ENCODE measurements at places on chromosomes 11 and 22.

DNA sequence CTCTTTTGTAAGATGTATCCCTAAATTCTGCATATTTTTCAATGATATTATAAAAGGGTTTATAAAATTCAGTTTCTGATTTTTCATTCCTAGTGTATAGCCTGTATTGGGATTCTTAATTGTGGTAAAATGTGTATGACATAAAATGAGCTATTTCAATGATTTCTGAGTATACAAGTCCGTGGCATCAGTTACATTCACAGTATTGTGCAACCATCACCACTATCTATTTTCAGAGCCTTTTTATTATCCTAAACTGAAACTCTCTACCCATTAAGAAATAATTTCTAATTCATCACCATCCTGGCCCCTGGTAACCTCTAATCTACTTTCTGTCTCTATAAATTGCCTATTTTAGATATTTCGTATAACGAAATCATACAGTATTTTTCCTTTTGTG lies 39.8 kb downstream of the EIF3F start:
- no peak for DNase-seq

GRCh38 chr22:42297778-42298177 lies 27.3 kb upstream of the TCF20 start:
- no peak for DNase-seq

- DNase-seq, result no peak
Measured at GRCh38 chr11:58043379-58043778, 12.6 kb downstream of the OR6Q1 start.

- DNase-seq, result no peak
Measured at GRCh38 chr11:27300974-27301373, 62.0 kb downstream of the CCDC34 start.

DNA sequence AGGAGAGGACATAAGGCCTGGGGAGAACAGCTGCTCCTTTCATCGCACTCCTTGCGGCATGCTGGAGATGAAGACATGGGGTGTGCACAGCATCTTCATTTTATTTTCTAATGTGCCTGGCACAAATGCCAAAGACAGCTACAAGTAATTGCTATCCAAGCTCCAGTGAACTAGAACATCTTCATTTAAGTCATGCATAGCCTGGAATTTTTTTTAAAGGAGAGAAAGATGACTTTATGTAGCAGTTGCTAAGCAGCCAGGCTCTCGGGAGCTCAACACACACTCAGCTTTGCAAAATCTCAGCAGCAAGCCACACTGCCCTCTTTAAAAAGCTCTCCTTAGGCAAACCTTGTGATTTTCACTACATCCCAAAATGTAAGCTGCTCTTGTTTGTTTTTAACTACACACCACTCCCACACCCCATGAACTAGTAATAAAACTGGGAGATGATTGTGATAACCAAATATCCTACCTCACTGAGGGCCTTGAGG lies 164.5 kb upstream of the POU2AF2 start:
- DNase-seq, result no peak

- no peak for DNase-seq
Measured at GRCh38 chr22:46609175-46609690, 11.0 kb upstream of the GRAMD4 start.
